CD4-positive, alpha-beta T cell (primary cell): ENCODE measurements at places on chromosomes 3 and 15.

DNA sequence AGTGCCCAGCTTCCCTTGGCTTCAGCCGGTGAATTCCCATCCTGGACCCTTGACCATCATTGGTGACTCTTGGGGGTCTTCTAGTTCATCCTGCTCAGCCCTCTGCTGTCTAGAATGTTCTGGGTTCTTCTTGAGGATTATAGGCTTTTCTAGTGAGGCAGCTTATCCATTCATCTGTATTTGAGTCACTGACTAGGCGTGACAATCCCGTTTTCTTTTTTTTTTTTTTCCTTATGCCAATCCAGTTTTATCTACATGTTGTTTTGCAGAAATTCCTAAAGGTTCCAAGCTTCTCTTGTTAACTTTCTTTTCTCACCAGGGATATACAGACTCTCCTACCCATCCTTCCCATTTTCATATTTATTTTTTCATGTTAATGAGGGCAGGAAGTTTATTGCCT is 6.6 kb upstream of the TRAK1 start:
- DNase-seq = no peak

DNA sequence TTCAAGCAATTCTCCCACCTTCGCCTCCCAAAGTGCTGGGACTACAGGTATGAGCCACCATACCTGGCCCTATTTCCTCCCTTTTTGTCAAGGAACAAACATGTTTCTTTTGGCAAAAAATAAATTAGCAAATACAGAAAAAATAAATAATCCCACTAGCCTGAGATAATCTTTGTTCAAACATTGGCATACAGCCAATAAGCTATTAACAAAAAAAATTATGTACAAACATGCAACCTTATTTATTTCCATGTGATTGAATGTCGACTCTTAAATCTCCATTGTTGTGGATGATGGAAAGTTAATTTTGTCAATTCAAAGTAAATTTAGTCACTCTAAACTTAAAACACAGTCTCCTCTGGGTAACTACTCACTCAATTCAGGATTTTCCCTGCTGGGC is 18.3 kb upstream of the IL16 start:
- no peak for DNase-seq

- no peak for DNase-seq
Measured at GRCh38 chr3:150411106-150411460, 3.0 kb downstream of the TSC22D2 start.

DNA sequence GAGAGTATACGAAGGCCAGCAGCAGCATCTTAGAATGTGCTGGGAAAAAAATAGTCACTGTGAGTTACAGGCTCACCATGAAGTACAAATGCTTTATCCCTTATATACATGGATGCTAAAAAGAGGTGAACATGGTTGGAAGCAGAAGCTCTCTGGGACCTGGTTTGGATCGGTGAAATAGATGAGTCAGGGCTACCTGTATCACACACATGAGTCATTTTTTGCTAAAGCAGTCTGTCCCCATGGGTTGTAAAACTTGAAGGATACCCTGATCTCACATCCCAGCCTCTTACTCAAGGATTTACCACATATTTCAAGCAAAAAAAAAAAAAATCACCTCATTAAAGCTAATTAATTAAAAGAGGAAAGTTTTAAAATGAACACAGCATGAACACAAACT is 6.9 kb upstream of the SERPINI2 start:
- no peak for DNase-seq

DNA sequence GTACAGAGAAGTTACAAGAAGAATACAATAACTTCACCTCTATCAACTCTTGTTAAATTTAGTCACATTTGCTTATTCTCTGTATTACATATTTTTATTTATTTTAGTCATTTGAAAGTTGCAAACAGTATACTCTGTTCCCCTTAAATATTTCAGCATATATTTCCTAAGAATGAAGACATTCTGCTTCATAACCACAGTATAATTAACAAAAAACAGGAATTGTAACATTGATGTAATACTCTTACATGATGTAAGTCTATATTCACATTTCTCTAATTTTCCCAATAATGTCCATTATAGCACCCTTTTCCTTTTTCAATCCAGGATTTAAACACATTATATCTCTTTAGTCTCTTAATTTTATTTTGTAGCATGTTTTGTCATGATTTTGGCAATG is 112.0 kb downstream of the AKAP13 start:
- DNase-seq = no peak

- no peak for DNase-seq
Measured at GRCh38 chr15:40111888-40112287, 3.2 kb upstream of the BMF start.

GRCh38 chr3:173135059-173135458 is 6.0 kb downstream of the SPATA16 start:
- no peak for DNase-seq

DNA sequence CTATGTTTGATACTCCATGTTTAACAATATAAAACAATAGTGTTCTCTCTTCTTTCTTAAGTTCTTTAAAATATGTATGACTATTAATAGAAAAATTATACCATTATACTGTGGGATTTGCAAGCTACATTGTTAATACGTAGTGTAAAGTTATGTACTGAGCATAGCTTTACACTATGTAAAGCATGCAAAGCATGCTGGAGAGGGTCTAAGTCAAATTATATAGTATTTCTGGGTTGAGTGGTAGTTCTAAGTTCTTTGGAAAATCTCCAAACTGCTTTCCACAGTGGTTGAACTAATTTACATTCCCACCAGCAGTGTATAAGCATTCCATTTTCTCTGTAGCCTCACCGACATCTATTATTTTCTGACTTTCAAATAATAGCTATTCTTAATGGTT is 253.0 kb downstream of the RAP2B start:
- DNase-seq = no peak

DNA sequence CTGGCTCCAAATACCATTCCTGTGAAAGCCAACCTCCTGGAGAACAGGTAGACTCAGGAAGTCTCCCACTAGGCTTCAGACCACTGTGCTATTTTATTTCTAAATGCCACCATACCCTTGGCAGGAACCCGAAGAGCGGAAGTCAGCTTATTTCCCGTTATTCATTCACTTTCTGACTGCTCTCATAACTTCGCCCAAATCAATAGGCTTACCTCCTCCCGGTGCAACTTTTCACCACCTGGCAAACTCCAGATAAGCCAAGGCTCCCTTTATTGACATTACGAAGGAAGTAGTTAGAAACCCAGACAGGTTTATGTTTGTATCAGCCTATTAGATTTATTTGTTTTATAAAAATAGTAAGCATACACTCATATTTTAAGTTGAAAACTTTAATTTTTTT is 3.3 kb upstream of the CCDC54 start:
- DNase-seq = no peak

DNA sequence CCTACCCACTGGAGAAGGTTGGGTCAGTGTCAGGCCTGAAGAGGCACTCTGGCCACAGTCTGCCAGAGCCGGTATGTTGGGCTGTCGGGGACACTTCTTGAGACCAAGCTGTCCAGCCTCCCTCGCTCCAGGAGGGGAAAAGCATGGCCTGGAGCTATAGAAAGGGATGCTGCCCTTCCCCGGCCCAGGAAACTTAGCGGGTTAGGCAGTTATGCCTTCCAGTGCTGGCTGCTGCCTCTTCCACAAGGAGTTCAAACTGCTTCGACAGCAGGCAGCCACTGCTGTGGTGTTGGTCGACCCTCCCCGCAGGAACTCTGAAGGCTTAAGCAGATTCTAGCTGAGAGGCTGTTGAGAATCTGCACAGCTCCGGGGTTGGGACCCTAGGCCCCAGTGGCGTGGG is 819.4 kb downstream of the DIPK2A start:
- DNase-seq = no peak

- DNase-seq = no peak
Measured at GRCh38 chr3:57982561-57983243, 25.5 kb upstream of the FLNB start.

- no peak for DNase-seq
Measured at GRCh38 chr15:87871258-87871681, 385.3 kb downstream of the NTRK3 start.

GRCh38 chr3:175941352-175941751 is 1082.2 kb downstream of the NAALADL2 start:
- no peak for DNase-seq

- DNase-seq = peak; percentile 29
Measured at GRCh38 chr15:77034695-77035489, 36.0 kb downstream of the TSPAN3 start.

DNA sequence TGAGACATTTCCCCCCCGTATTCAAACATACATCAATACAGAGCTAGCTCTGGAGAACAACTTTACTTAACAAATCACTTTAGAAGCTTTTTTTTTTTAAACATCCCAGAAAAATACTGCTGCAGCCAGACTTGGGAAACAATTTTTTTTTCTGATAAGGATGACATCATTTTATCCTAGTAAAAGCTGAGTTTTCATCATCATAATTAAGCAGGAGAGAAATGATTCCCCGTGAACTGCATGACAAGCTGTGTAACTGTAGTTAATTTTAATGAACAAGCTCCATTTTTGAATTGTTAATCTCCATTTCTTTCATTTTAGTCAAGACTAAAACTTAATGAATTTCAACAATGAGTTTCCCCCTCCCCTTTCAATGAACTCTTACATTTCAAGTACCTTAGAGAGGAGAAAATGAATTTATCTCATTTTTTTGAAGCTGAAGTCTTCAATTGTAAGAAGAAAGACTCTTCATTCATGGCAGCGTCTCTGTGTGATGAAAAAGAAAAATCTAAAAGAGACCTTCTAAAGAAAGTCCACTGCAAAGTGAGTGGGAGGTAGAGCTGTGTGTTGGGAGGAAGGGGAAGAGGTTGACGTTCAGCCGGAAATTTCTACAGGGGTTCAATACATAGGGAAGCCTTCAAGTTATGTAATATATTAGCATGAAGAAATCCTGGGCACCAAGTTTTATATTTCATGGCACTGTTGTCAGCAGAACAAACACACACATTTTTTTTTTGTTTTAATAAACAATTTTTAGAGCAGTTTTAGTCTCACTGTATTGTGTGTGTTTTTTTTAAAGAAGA is 31.7 kb downstream of the HES1 start:
- DNase-seq = no peak

DNA sequence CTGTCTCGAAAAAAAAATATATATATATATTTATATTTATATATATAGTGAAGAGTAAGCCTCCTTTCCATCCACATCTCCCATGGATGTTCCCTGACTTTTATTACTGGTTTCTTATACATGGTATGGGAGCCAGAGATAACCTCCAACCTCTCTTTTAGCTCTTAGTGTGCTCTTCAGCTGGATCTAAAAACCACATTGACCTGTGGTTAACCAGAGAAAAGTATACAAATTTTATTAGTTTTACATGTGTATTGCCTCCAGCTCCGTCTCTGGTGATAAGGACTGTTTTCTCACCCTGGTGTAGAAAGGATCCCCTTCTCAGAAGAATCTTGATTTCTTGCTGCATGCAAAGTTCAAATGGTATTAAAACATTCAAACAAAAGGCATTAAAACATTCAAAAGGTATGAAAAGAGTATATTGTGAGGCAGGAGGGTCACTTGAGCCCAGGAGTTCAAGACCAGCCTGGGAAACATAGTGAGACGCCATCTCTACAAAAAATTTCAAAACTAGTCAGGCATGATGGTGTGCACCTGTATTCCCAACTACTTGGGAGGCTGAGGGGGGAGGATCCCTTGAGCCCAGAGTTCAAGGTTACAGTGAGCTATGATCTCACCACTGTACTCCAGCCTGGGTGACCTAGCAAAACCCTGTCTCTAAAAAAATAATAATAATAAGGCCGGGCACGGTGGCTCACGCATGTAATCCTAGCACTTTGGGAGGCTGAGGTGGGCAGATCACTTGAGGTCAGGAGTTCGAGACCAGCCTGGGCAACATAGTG is 13.5 kb upstream of the TTBK2 start:
- DNase-seq = no peak

DNA sequence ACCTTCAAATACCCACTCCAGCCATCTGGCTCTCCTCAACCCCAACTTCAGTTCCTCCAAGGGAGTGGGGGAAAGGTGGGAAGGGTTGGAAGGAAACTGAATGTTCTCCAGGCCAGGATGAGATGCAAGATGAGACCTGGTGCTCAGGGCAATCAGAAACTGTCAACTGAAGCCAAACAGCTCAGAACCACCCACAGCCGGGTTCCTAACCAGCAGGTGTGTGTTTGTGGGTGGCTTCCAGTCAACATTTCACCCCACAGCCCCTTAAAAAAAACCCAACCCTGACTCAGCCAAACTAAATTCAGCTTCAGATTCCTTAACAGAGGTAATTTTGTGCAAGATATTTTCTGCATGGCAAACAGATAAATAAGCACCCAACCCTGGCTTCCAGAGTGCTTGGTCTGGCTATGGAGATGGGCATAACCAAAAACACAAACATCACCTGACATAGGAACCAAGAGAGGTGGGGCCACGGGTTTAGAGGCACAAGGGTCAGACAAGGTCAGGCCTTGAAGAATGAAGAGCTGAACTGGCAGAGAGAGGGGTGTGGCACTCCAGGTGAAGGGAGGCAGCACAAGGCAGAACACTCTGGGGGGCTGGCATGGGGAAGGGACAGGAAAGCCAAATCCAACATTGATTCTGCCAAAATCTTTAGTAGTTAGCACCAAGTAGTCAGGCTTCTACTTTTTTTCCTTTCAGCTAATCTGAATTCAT is 34.7 kb downstream of the ZNF445 start:
- DNase-seq = no peak

- DNase-seq = no peak
Measured at GRCh38 chr3:160343132-160343531, 55.9 kb downstream of the IFT80 start.

GRCh38 chr15:35624881-35625280 is 78.9 kb upstream of the DPH6 start:
- DNase-seq = no peak

DNA sequence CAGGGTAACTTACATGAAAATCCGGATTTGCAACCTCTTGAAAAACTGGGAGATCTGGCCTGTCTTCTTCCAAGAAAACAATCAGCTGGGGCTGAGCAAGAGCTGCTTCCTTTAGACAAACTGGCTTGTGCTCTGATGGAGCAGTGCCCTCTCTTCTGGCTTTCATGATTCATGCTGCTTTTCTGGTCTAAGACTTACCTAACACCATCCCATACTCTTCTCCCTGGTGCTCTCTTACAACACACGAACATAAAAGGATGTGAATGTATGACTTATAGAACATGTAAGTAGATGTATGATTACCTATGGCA is 9.9 kb downstream of the TJP1 start:
- no peak for DNase-seq

GRCh38 chr3:14522768-14523167 is 17.4 kb downstream of the GRIP2 start:
- DNase-seq = no peak

GRCh38 chr3:28039829-28040228 is 201.6 kb upstream of the CMC1 start:
- DNase-seq = no peak

- DNase-seq = no peak
Measured at GRCh38 chr3:24854748-24855147, 360.1 kb upstream of the THRB start.

DNA sequence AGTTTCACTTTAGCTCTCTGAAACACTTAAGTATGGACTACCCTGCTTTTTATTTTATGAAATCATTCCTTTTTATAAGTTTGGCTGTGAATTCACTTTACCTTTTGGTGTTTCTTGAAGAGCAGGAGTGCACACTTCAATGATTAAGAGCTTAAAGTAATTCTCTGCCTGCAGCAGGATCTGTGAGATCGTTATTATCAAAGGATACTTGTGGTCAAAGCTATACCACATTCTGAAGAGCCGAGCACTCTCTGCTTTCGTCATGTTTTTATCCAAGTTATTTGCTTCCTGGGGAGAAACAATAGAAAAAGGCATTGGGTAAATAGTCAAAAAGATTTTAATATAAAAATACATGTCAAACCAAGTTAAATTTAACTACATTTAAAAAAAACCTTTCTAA is 243.7 kb downstream of the CHST2 start:
- DNase-seq = no peak

GRCh38 chr15:74055804-74056203 is 26.5 kb downstream of the GOLGA6A start:
- DNase-seq = no peak

- no peak for DNase-seq
Measured at GRCh38 chr3:77945320-77945719, 905.4 kb downstream of the ROBO2 start.
